ENCODE measurements at places on chromosomes 1 and 21.

GRCh38 chr1:33626801-33627200 lies 154.4 kb downstream of the ZSCAN20 start:
- no peak for DNase-seq

GRCh38 chr1:12714710-12715475 lies 1.0 kb upstream of the AADACL3 start:
- no peak for DNase-seq

GRCh38 chr1:151839082-151839412 lies 573 bp downstream of the C2CD4D start:
- no peak for DNase-seq

DNA sequence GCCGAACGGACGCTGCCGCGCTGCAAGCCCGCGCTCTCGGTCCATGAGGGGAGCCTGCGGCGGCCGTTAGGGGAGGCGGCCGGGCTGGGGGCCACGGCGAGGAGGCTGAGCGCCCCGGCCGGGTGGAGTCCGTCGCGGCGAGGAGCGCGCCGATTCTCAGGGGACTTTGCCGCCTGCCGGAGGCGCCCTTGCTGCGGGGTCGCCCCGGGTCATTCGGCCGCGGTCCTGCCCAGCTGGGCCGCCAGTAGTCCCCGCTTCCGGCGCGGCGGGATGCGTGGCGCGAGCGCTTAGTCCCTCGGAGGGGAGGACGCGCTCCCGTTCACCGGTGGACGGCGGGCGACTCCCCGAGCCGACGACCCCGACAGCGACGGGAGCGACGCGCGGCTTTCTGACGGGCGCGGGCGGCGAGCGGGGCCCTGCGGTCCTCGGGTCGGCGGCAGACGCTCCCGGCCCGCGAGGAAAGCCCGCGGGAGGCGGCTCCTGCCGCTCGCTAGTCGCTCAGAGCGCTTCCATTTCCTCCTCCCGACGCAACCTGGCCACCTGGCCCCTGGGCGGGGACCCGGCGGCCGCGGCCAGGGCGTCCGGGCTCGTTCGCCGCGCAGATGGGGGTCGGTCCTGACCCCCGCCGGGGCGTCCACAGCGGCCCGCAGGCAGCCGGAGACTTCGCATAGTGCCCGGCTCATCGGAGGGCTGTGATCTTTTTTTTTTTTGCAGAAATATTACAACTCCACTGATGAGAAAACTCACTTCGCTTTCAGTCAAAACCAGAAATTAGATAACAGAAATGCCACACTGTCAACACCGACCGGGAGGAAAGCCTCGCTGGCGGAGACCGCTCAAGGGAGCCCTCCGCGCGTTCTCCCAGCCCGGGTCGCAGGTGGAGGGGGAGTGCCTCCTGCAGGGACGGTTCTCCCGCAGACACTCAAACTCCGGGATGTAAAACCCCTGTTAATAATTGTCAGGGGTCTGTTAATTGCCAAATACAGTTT lies 641 bp upstream of the ZBTB21 start:
- DNase-seq: no peak

GRCh38 chr21:39775816-39776215 lies 30.8 kb downstream of the IGSF5 start:
- no peak for DNase-seq

All from NCI-H226 (cell line).